Activated T-cell treated with anti-CD3 and anti-CD28 coated beads, Interleukin-2, amount 50 U/mL, for 24 hours (primary cell): ENCODE measurements at places on chromosomes 5 and 9.

GRCh38 chr9:98610711-98611110, 98.0 kb downstream of the GABBR2 start:
- H3K4me1 ChIP-seq, result no peaks in the 10 kb centered on the region
- H3K36me3 ChIP-seq, result no peaks in the 10 kb centered on the region
- H3K4me3 ChIP-seq, result no peak overlapping the region
- peaks cover 22% of the 10 kb centered on the region for H3K27me3 ChIP-seq
- no peak for DNase-seq
- H3K27ac ChIP-seq, result no peak overlapping the region

- H3K36me3 ChIP-seq, result peaks cover 53% of the 10 kb centered on the region
- DNase-seq, result peak; percentile 64
- H3K27ac ChIP-seq, result peak overlapping the region; percentile 89
- H3K27me3 ChIP-seq, result no peaks in the 10 kb centered on the region
These were observed 651 bp downstream of the HRH2 start for GRCh38 chr5:175658299-175659145.

GRCh38 chr5:77636641-77637169, 1.8 kb downstream of the OTP start:
- DNase-seq, result no peak
- peaks cover 85% of the 10 kb centered on the region for H3K27me3 ChIP-seq
- peak overlapping the region; percentile 64 for H3K27ac ChIP-seq
- no peak overlapping the region for H3K4me3 ChIP-seq

DNA sequence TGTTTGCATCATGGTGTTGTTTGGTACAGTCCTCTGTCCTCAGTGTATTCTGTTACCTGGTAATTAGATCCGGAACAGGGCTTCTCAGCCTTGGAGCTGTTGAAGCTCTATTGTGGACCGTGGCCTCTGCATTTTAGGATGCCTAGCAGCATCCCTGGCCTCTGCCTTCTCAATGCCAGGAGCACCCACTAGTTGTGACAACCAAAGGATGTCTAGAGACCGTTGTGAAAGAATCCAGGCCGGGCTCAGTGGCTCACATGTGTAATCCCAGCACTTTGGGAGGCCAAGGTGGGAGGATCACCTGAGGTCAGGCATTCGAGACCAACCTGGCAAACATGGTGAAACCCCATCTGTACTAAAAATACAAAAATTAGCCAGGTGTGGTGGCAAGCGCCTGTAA, 159.6 kb downstream of the CACNA1B start:
- no peaks in the 10 kb centered on the region for H3K4me1 ChIP-seq
- H3K36me3 ChIP-seq, result no peaks in the 10 kb centered on the region
- peaks cover 54% of the 10 kb centered on the region for H3K27me3 ChIP-seq
- no peak overlapping the region for H3K27ac ChIP-seq
- DNase-seq, result no peak

GRCh38 chr9:72925126-72925789, 27.6 kb downstream of the ALDH1A1 start:
- H3K4me1 ChIP-seq, result no peaks in the 10 kb centered on the region
- no peak for DNase-seq
- no peak overlapping the region for H3K27ac ChIP-seq
- no peak overlapping the region for H3K4me3 ChIP-seq
- no peaks in the 10 kb centered on the region for H3K27me3 ChIP-seq
